ENCODE measurements at places on chromosomes 1 and 21. TPM values are rescaled to one million over a fixed set of nuclear protein-coding genes. Genes with fewer than 3 reads are reported as not detected.

PARK7 gene
- 398 TPM for total RNA-seq

RBM34 gene
- 65.1 TPM for total RNA-seq

TRIM33 gene
- total RNA-seq = 28.8 TPM

SLAMF7 gene
- total RNA-seq = not detected

ACBD6 gene
- total RNA-seq = 34.7 TPM

S100A5 gene
- total RNA-seq = not detected

PBX1 gene
- total RNA-seq = 11.3 TPM

SLC44A5 gene
- 0.38 TPM for total RNA-seq

TEDDM1 gene
- total RNA-seq = not detected

SGIP1 gene
- total RNA-seq = 22.4 TPM

LMX1A gene
- not detected for total RNA-seq

LCE1A gene
- total RNA-seq = not detected

SPRR2A gene
- not detected for total RNA-seq

SYTL1 gene
- total RNA-seq = under 0.01 TPM

LTN1 gene
- 36.6 TPM for total RNA-seq

TMEM200B gene
- total RNA-seq = 5.2 TPM

PPIAL4G gene
- total RNA-seq = not detected

BATF3 gene
- total RNA-seq = 6.5 TPM

KCND3 gene
- total RNA-seq = 0.28 TPM

EPHB2 gene
- total RNA-seq = 2.3 TPM

PDPN gene
- 0.77 TPM for total RNA-seq

UBE2Q1 gene
- 24.0 TPM for total RNA-seq

ADCY10 gene
- total RNA-seq = 0.19 TPM

LAMC2 gene
- 2.8 TPM for total RNA-seq

TEKT2 gene
- 0.28 TPM for total RNA-seq

SPRR2G gene
- total RNA-seq = not detected

C1orf167 gene
- total RNA-seq = not detected

H3-3A gene
- 85.4 TPM for total RNA-seq
